ENCODE measurements at places on chromosomes 12 and 14. TPM values are rescaled to one million over a fixed set of nuclear protein-coding genes. Genes with fewer than 3 reads are reported as not detected.

The ESRRB gene
- total RNA-seq: not detected

The ASCL1 gene
- not detected for total RNA-seq

The CTDSP2 gene
- 38.9 TPM for total RNA-seq

The GPR84 gene
- total RNA-seq: not detected

The RPL10L gene
- not detected for total RNA-seq

The GNB3 gene
- total RNA-seq: 1.4 TPM

The TAS2R9 gene
- not detected for total RNA-seq

The E2F7 gene
- total RNA-seq: 28.6 TPM

The NANOG gene
- total RNA-seq: not detected

The IGF1 gene
- 0.56 TPM for total RNA-seq

The TPCN1 gene
- total RNA-seq: 14.6 TPM

The C1R gene
- total RNA-seq: 11.7 TPM

The GZMH gene
- total RNA-seq: not detected

The LUM gene
- 191 TPM for total RNA-seq

The PRR4 gene
- 0.28 TPM for total RNA-seq

The RHEBL1 gene
- total RNA-seq: 0.56 TPM

The ALG10B gene
- 3.1 TPM for total RNA-seq

The SLC10A1 gene
- total RNA-seq: not detected

The CCDC177 gene
- total RNA-seq: under 0.01 TPM

The PRORP gene
- total RNA-seq: 24.7 TPM

The TAS2R42 gene
- not detected for total RNA-seq

The ABCD2 gene
- total RNA-seq: under 0.01 TPM

The TFCP2 gene
- 9.9 TPM for total RNA-seq

The ST8SIA1 gene
- 0.28 TPM for total RNA-seq

The MTERF2 gene
- 3.7 TPM for total RNA-seq

The DBX2 gene
- total RNA-seq: not detected

The RHOJ gene
- total RNA-seq: 2.8 TPM

The TMEM119 gene
- total RNA-seq: 15.8 TPM

The DIO3 gene
- not detected for total RNA-seq

The KRT75 gene
- not detected for total RNA-seq

The ESYT1 gene
- 307 TPM for total RNA-seq

The KRT4 gene
- total RNA-seq: not detected

The PRH2 gene
- total RNA-seq: not detected

The KERA gene
- total RNA-seq: not detected

The ANKS1B gene
- 0.38 TPM for total RNA-seq

The MMP19 gene
- 2.5 TPM for total RNA-seq
